ENCODE measurements at places on chromosomes 7 and 10.
A peak's percentile ranks its signal among the peaks of the same experiment; 100 is the strongest.

- no peak for DNase-seq
Measured at GRCh38 chr10:77284797-77285196, 352.8 kb downstream of the KCNMA1 start.

- peak; percentile 42 for DNase-seq
Measured at GRCh38 chr7:604001-604883, 84.6 kb upstream of the PDGFA start.

DNA sequence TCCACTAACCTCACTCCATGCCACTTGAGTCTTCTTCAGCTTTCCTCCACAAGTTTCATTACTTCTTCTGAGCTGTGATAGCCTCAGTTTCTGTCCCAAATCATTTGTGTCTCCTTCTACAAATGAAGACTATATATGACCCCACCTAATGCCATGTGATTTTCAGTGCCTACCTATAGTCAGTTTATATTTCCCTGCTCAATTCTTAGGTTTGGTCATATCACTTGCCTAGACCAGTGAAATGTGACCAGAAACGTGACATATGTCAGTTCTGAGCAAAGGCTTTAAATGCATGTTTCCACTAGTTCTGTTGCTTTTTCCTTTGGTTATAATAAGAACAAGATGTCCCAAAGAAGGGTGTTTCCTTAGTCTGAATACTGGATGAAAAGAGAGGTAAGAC is 24.6 kb upstream of the REEP3 start:
- no peak for DNase-seq

GRCh38 chr10:3654496-3654895 is 130.5 kb downstream of the KLF6 start:
- DNase-seq, result peak; percentile 10

Measured in NCI-H226 (cell line).